ENCODE measurements at places on chromosomes 1 and 21.

DNA sequence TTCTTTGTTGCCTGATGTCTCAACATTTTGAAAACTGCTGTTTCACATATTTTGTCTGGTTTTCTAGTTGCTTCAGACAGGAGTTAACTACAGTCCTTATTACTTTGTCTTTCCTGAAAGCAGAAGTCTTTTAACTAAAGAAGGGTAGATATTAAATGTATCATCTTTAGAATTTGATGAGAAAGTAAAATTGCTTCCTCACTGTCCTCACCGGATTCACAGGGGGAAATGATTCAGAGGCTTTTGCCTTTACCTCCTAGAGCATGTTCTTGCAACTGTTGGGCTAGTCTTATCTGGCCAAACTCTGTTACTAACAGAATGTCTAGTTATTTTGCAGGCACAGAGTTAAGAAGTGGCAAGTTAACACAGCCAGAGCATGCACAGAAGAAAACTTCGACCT is 107.2 kb upstream of the VAV3 start:
- no peak for DNase-seq

DNA sequence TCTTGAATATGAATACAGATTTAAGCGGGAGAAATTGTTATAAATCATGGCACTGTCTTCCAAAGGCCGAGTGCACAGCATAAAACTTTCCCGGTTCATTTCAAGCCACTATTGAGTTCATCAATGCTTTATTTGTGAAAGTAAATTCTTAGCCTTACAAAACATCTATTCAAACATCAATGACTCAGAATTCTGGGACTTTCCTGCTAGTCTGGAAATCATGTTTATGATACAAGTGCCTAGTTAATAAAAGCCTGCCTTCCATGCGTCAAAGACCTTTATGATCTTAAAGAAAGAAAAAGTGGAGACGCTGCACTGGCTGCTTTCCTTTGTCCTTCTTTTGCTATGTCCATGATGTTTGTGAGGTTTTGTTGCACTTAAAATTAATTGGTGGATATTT is 137.7 kb downstream of the SETD4 start:
- DNase-seq, result no peak

- no peak for DNase-seq
Observed at GRCh38 chr1:46599059-46599970, 4.8 kb downstream of the MKNK1 start.

GRCh38 chr1:183645531-183645930 is 7.6 kb downstream of the APOBEC4 start:
- no peak for DNase-seq

GRCh38 chr1:153506386-153506785 is 29.4 kb downstream of the S100A6 start:
- no peak for DNase-seq

- DNase-seq, result no peak
Observed at GRCh38 chr21:36820176-36821031, 121.5 kb downstream of the SIM2 start.

DNA sequence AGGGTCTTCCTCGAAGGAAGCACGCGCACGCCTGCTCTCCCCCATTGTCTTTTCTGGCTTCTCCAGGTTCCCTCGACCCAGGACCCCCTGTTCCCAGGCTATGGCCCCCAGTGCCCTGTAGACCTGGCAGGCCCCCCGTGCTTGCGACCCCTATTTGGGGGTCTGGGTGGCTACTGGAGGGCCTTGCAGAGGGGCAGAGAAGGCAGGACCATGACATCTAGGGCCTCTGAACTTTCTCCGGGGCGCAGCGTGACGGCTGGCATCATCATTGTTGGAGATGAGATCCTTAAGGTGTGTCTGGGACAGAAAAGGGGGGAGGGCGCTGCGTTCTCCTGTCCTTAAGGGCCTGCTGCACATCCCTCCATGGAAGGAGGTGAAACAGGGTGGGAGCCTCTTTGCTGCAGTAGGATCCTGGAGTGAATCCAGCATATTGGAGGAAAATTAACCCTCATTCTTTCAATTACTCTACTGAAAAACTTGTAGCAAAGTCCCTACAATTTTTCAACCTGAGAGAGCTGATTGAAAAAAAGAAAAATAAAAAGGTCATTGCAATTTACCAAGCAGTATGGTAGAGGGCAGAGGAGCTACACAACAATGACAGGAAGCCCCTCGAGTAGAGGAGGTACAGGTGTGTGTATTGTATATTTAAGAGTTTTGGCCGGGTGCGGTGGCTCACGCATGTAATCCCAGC is 777 bp downstream of the FLAD1 start:
- no peak for DNase-seq

DNA sequence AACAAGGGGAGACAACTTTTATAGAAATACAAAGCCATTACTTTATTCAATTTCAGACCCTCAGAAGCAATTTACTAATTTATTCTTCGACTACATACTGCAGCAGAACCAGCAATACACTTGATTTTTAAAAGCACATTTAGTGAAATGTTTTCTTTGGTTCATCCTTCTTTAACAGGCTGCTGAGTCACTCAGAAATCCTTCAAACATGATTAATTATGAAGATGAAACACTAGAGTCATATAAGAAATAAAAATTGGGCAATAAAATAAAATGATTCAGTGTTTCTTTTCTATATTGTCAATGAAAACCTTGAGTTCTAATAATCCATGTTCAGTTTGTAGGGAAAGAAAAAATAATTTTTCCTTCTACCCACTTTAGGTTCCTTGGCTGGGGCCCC is 47.0 kb downstream of the CHML start:
- no peak for DNase-seq

DNA sequence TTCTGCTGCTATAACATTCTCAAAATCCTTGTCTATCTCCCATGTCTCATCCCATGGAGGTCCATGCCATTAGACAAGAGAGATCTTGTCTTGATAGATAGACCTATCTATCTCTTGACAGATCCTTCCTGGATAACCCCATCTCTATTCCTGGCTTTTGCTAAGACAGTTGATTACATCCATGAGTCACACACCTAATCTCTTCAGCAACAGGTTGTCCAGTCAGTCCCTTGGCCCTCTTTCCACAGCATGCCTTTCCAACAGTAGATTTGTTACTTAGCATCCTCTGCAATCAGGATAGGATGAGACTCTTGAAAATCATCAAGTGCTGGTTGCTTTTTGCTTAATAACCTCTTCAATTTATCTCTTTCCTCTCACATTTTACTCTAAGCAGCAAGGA is 46.6 kb downstream of the TRMT1L start:
- DNase-seq, result no peak

- DNase-seq, result no peak
Observed at GRCh38 chr1:27816921-27817630, 13.5 kb upstream of the PPP1R8 start.

DNA sequence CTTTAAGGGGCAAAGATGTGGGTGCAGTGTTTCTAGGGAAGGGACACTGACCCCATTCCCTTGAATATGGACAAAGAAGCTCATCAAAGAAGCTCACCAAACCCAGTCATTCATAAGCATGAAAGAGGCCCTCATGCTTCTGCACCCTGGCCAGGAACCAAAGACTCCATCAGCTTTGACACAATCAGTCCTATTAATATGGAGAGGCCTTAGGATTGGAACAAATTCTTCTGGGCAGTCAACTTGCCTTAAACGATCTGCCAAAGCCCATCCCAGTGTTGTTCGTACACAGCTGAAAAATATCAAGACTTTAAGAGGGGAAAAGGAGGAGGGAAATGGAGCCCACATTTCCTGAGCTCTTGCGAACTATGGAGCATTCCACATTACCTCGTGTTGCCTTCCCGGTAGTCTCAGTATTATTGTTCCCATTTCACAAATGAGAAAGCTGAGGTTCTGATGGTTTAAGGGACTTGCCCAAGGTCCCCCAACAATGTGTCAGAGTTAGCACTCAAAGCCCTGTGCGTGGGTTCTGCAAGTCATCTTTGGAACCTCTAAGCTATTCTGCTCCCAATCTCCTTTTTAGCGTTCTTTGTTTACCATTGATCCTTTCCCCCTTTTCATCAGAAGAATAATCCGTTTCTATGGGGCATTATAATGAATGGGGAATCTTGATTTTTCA is 161.9 kb downstream of the ZBTB18 start:
- no peak for DNase-seq

DNA sequence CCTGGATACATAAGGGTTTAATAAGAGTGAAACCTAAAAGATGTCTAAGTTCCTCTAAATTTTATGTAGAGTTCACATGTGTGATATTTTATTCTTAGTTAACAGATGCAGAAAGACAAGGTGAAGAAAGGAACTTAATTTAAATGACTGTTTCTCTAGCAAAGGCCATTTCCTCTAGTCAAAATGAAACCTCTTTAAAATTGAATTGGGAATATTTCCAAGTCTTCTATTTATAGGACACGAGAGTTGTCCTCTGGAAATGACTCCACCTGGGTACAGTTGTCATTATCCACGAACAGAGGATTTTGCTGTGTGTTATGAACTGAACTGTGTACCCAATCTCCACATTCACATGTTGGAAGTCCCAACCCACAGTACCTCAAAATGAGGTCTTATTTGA is 64.5 kb upstream of the KCNK1 start:
- DNase-seq, result no peak

GRCh38 chr1:55234016-55234415 is 18.9 kb upstream of the USP24 start:
- DNase-seq, result no peak

GRCh38 chr1:208731981-208732821 is 488.0 kb upstream of the PLXNA2 start:
- DNase-seq, result no peak

DNA sequence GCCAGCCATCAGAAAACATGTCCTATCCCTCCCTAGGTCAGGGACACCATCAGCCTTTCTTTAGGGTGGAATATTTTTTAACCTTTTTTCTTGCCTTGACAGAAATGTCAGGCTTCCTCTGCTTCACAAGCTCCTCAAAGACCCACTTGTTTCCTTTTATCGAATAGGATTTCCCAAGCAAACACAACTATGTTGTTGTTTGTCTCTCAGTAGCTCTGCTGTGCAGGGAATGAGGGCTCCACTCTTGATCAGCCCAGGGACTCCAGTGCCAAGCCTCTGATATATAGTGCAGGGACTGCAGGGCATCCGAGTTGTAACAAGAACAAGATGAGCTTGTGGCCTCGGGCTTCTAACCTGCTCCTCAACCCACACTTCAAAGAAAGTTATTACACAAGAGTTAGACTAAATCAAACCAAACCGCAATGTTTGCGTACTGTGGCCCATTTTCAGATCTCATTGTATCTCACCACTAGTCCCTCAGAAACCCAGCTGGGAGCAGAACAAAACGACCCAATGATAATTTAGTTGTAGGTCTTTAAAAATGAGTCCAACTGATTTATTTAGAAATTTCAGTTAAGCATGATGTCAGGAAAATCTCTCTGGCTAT is 108.1 kb downstream of the ATG4C start:
- no peak for DNase-seq

DNA sequence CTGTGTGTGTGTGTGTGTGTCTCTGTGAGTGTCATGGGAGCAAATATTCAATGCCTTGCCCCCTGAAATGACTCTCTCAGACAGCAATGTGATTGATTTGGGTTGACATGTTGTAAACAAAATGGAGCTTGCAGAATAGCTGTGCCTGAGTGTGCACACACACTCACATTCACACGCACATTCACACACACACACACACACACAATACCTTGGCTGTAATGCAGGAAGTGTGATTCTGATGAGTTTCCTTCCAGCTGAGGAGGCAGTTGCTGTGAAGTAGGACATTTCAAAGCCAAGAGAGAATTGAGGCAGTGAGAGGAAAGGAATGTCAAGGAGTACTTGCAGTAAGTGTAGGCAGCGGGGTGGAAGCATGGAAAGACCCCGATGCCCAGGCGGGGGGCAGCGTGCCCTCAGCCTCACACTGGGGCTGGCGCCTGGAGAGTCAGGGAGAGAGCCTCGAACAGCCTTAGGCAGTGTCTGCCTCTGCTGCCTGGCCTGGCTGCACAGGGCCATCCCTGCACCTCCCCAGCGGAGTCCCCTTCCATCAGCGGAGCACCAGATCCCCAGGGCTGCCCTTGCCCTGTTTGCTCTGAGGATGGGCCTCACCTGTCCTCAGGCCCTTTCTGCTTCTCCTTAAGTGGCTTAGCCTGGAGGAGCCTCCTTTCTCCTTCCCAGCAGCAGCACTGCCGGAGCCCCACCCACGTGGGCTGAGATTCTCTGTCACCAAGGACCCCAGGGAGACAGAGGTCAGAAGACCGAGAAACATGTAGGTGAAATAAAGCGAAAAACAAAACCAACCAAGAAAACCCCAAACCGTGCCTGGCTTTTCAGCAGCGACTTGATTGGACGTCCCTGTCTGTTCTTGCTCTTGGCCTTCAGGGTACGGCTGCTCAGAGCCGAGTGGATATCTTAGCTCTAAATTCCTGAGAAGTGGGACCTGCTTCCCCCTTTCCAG is 9.2 kb downstream of the VASH2 start:
- no peak for DNase-seq

DNA sequence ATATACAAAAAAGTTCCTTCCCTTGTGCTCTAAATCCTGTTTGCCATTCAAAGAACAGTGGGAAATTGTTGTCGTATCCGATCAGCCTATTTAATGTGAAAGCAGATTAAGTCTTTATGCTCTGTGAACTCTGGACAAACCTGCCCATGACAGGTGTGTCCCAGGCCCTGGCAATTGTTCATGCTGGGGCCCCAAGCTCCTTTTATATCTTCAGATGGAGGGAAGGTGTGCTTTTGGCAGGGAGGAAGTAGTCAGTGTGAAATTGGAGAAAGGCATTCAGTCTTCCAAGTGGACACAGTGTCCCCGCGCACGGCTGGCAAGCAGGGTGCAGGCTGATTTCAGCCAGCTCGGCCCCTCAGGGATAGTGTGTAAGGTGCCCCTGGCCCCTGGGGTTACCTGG is 135.1 kb upstream of the F3 start:
- DNase-seq, result no peak

DNA sequence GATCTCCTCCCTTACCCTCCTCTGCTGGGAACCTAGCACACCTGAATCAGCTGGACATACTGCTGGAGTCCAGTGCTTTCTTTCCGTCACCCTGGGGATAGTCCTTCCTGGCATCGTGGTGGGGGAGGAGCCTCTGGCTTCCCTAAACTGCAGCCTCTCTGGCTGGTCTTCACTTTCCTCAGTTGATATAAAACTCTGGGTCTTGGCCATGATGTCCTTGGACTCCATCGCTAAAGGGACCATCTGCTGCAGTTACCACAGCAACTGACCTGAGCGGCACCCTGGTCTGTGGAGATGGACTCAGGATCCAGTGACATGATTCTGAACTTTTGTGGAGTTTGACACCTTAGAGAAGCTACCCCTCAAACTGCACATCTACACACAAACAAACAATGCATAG is 22.8 kb downstream of the PARS2 start:
- DNase-seq, result no peak

GRCh38 chr21:38342739-38343138 is 85.9 kb downstream of the KCNJ15 start:
- no peak for DNase-seq

GRCh38 chr1:159054427-159054826 is 22.1 kb downstream of the AIM2 start:
- DNase-seq, result no peak

DNA sequence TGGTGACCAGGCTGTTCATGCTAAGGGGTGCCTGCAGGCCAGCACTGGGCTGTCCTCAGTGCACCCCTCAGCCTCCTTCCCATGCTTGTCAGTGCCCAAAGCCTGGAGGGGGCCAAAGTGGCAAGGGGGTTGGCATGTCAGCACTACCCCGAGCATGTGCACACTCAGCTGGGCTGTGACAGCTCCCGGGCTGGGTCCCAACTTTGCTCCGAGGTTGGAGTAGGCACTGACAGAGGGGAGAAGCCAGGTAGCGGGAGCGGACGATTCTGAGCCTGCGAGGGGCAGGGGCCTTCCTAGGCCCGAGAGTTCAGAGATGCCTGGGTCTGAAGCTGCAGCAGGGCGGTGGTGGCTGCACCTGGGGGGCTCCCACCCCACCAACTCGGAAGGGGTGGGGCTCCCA is 119.0 kb downstream of the MAST2 start:
- DNase-seq, result no peak

- DNase-seq, result peak; percentile 84
Observed at GRCh38 chr1:153945795-153946621, 510 bp downstream of the DENND4B start.

All from CD4-positive, alpha-beta T cell treated with Interleukin-10 for 1 hour (primary cell).